ENCODE measurements at places on chromosomes 13 and 19.

- DNase-seq = no peak
Observed at GRCh38 chr13:23859455-23859854, 29.7 kb downstream of the MIPEP start.

- peak; percentile 85 for DNase-seq
Observed at GRCh38 chr19:49442354-49442753, 1.0 kb upstream of the SLC17A7 start.

DNA sequence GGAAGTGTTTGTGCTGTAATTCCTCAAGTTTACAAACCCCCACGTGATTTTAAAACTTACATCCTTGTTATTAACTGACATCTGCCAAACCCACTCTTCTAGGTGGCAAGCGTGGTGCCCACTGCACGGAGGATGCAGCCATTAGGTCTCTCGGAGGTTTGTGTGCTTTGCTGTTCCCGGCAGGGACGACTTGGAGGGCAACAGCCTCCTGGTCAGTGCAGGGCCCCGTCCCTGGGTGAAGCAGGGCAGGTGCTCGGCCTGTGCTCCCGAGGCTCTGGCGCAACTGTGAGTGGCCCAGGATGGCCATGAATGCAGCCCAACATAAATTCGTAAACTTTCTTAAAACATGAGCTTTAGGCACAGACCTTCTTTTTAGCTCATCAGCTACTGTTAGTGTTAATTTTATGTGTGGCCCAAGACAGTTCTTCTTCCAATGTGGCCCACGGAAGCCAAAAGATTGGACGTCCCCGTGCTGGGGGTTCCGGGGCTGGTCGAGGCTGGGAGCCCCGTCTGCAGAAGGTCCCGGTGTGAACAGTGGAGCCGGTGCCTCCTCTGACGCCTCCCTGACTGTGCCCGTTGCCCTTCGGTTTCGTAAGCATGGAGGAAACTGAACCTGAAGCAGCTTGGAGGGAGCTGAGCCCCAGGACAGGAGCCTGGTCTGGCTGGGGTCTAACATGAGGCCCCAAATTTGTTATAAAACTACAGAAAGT lies 11.9 kb downstream of the GAS6 start:
- DNase-seq = no peak

DNA sequence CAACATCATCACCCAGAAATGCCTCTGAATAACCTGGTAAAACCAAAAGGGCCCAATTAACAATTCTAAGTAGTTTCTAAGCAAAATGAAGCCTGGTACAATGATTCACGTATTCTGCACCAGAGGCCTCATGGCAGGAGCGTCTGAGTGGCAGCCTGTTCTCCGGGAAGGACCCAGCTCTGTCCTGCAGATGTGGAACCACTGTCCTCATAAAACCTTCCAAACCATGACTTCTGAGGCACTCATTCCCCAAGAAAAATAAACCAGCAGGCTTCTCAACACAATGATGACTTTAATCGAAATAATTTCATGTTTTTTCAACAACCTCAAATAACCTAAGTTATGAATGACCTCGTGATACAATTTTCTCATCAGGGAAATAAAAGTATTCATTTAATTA lies 89.9 kb downstream of the STK24 start:
- DNase-seq = no peak

GRCh38 chr19:38682872-38683392 lies 35.5 kb downstream of the ACTN4 start:
- no peak for DNase-seq

DNA sequence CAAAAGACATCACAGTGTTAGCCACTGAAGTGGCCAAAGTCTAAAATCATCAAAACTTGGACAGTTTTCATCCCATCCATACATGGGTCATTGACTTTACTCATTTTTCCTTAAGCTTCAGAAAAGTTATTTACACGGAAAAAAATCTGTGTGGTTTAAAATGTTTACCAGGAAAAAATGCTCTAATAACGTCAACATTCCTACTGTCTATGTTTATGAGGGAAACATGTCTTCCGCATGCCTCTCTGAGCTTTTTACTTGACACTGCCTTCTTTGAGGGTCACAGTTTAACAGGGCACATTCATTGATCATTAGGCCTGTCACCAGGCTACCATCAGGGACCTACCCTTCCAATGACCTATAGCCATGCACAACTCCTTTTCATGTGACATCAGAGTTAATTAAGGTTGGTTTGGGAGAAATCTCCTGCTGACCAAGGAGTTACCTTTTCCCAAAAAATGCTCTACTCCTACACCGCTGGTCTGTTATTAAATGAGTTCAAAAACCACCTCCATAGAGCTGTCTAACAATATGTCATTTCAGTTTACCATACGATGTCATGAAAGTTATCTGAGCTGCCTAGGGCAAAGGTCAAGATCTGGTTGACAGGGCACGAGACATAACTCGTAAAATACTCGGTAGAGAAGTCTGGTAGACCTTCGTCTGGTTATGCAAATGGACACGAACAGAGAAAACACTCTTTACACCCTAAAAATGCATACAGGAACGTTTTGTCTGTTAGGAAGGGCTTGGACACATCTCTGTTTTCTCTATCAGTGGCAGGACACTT lies 17.8 kb downstream of the FLT1 start:
- no peak for DNase-seq

GRCh38 chr19:41263042-41263849 lies 926 bp upstream of the HNRNPUL1 start:
- peak; percentile 90 for DNase-seq

DNA sequence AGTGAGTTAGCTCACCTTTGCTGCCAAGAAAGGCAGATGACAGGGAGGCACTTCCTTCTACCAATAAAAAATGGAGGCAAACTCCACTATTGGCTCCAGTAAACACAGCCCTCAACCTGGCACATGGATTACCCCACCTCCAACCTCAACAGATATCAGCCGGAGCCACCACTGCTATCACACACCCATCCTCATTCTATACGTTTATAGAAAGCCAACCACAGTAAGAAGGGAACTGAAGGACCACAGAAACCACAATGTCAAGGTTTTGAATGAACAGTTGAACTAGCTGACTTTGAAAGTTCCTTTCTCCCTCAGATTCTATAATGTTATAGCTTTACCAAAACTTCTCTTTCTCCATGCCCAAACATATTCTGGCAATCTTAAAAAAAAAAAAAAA lies 526.2 kb downstream of the UQCRFS1 start:
- DNase-seq = no peak

GRCh38 chr13:40553356-40553755 lies 113.1 kb downstream of the FOXO1 start:
- DNase-seq = no peak
